ENCODE measurements at places on chromosomes 7 and 10. TPM values are rescaled to one million over a fixed set of nuclear protein-coding genes. Genes with fewer than 3 reads are reported as not detected.

The CAV1 gene
- polyA plus RNA-seq, result 706 TPM

The EGFR gene
- polyA plus RNA-seq, result 28.7 TPM

DNA sequence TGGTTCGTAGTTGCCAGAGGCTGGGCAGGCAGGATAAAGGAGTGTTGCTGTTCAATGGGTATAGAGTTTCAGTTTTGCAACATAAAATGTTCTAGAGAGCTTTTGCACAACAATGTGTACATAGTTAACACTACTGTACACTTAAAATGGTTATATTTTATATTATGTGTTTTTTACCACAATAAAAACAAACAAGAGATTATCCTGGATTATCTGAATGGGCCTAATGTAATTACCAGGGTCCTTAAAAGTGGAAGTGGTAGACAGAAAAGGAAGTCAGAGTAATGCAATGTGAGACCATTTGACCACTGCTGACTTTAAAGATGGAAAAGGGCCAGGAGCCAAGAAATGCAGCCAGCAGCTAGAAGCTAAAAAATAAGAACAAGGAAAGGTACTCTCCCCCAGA is 159.7 kb downstream of the SGMS1 start:
- DNase-seq, result no peak

DNA sequence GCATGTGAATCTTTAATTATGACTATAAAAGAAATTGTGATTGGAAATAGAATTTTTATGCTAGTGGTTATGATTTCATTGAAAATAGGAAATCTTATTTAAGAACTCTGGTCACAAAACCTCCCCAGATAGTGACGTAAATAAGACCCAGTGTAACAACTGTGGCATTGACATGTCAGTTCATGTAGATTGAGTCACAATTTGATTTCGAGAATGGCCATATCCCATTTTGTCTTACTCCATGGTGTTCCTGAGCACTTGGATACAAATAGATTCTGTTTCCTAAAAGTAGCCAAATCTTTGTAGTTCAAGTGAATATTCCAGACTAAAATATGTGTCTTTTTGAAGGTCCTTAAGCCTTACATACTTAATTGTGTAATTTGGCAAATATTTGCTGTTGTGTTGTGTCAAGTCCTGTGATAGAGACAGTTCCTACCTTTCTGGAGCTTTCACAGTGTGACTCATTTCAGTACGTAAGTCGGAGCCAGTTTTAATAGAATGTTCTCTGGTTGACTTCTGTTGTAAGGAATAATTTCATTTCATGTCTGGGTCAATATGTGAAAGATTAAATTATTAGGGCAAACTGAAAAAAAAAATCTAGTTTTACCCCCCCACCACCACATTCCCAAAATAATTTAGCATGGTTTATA is 37.1 kb upstream of the TOMM7 start:
- DNase-seq, result peak; percentile 87

GRCh38 chr7:8217200-8218068 is 44.5 kb downstream of the ICA1 start:
- DNase-seq, result peak; percentile 42
